ENCODE measurements at places on chromosomes 3 and 15.

DNA sequence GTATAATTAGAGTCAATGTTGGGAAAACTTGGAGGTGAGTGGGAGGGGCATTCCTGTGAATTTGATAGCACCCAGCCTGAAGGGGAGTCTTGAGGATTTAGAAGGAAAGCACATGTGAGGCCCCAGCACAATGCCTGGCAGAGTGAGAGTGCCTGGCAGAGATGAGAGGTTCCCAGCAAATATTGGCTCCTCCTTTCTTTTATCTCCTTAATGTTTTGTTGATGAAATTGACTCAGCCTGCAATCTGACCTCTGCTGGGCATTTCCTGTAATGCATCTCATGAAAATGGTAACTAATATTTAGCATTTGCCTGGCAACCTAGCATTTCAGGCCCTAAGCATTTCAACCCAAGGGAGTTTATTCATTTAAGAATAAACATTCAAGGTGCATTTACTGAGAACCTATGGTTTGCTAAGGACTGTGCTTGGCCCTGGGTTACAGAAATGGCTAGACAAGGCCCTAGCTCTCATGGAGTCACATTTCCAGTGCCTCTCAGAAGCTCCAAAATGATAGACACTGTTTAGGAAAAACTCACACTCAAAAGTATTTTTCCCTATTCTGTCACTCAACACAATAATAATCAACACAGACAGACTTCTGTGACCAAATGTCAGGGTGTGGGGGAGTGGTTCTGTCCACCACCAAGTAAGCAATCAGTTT is 19.0 kb downstream of the PDHB start:
- peak; percentile 67 for DNase-seq

- peak; percentile 32 for DNase-seq
Measured at GRCh38 chr3:172751175-172751704, 714 bp downstream of the ECT2 start.

GRCh38 chr3:14148041-14148985 is 23.5 kb downstream of the TMEM43 start:
- no peak for DNase-seq

DNA sequence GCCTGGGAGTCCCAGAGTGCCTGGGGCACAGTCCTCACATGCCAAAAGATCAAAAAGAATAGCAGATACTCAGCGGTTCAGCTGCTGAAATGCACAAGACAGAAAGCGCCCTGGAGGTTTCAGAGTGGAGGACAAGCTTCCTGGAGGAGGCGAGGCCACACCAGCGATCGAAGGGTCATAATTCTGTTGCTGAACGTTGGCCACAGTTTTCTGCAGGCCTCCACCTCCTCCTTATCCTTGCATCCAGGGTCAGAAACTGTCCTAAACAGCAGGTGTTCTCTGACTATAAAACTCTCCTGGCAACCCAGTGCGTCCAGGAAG is 220.3 kb upstream of the LINGO1 start:
- DNase-seq = no peak

- peak; percentile 56 for DNase-seq
Measured at GRCh38 chr3:132721479-132722164, 587 bp downstream of the NPHP3 start.

- DNase-seq = no peak
Measured at GRCh38 chr15:26013981-26014380, 150.9 kb upstream of the ATP10A start.

DNA sequence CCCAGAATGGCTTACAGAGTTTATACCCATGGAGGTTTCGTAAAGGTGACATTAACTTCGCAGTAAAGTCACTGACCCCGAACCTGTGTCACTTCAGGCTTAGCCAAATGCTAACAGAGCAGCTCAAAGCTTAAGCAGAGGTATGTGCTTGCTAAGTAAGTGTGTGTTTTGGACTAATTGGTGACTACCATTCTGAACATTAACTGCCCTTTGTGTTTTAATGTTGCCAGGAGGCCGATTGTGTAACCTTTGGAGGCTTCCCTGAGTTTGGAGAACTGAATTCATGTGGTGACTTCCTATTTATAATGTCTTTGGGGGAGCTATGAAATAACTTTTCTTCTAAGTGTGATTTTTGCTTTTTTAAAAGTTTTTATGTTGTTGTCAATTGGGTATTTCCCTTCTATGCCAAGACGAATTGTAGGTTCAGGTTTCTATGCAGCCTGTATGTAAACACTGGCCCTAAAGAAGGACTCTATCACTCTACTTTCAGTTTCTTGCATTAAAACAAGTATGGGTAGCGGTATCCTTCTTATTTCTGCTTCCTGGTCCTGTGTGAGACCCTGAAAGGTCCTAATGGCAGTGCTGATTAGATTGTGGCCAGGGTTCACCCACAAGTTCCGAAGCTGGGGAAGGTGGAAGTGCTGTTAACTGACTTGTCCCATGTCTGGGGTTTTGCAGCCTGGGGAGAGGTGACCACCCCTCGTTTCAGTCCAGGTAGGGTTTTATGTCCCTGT is 86.3 kb downstream of the IGF1R start:
- peak; percentile 42 for DNase-seq

DNA sequence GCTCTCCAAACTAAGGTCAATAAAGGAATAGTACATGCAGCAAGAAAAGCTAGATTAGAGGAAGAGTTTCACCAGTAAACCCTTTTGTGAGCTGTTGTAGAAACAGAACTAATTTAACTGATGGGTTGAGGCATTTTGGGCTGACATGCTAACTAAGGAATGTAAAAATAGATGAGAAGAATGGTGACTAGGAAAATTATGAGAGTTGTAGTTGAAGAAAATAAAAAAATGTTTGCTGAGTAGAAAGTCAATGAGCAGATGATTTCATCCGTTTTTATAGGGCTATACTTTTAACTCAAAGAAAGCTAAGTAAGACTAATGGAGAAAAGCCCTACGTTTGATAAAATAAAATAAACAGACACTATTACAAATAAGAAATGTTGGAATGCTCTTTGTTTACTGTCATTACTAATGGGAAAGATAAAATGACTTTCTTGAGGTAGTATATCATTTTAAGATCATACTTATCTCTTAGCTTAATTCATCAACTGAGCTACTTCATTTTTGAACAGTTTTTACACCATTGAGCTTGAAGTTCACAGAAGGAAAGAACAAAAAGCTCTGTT is 209.4 kb upstream of the DPH6 start:
- DNase-seq = no peak

DNA sequence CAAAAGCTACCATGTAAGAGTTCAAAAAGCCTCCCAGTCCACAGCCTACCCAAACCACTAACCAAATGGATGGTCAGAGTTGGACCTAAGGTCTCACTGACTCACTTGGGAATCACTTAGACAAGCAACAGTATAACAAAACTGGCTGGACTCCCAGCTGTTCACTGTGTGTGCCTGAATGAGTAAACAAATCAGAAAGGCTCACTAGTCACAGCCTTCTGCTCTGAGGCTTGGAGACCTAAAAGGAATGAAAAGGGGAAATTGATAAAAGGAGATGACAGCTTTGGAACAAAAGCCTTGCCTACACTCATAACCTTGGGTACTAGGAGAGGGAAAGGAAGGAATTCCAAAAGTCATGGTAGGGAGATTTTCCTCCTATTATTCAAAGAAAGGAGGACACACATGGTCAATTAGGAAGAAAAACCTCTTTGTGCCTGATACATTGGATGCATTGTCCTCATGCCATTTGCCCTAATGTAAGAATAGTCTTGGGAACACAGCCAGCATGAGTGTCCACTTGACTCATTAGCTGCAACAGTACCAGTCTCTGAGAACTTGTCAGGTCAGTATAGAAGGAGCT is 92.3 kb downstream of the FRMD5 start:
- peak; percentile 77 for DNase-seq

- no peak for DNase-seq
Measured at GRCh38 chr15:77487469-77487842, 66.8 kb downstream of the HMG20A start.

GRCh38 chr3:55692957-55693558 is 206.0 kb upstream of the WNT5A start:
- DNase-seq = peak; percentile 1

- peak; percentile 73 for DNase-seq
Measured at GRCh38 chr3:14235003-14235911, 56.6 kb downstream of the LSM3 start.

DNA sequence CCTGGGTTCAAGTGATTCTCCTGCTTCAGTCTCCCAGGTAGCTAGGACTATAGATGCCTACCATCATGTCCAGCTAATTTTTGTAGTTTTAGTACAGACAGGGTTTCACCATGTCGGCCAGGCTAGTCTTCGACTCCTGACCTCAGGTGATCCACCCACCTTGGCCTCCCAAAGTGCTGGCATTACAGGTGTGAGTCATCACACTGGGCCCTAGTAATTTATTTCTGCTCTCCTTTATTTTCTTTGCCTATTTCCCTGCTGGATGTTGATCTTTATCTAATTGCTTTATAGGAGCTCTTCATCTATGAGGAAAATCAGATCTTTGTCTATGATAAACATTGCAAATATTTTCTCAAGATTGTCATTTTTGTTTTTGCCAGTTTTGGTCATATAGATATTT is 31.7 kb downstream of the UQCC5 start:
- no peak for DNase-seq

DNA sequence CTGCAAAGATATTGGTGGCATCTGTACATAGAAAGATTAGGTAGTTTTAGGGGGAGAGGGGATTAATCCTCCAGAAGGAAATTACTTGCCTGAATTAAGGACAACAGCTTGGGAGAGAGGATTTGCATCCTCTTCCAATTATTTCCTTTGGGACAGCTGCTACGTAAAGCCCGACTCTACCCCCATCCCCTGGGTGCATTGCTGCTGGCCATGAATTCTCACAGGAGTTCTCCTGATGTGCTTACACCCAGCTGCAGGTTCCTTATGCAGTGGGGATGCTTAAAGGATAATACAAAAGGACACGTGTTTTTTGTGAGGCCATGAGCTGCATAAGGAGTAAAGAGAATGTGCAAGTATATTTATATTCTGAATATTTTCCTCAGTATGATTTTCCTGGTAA is 132.3 kb downstream of the VPS8 start:
- no peak for DNase-seq

DNA sequence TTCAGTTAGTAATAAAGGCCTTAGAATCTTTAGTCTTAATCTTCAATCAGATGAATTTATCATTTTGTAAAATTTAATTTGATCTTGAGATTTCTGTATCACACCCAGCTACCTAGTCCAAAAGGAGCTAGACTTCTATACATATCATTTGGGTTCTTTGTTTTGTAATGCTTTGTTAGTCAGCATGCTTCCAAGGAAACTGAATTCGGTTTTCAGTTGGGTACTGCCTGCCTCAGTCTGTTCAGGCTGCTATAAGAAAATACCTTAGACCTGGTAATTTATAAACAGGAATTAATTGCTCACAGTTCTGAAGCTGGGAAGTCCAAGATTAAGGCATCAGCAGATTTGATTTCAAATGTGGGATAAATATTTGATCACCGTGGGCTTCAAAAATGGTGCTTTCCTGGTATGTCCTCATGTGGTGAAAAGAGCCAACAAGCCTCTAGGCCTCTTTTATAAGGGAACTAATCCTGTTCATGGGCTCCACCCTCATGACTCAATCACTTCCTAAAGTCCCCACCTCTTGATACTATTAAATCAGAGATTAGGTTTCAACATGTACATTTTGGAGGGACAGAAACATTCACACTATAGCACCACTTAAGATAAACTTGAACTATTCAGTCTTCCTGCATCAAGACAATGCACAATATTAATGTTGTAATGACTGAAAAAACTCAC is 800.7 kb downstream of the NAALADL2 start:
- peak; percentile 70 for DNase-seq

DNA sequence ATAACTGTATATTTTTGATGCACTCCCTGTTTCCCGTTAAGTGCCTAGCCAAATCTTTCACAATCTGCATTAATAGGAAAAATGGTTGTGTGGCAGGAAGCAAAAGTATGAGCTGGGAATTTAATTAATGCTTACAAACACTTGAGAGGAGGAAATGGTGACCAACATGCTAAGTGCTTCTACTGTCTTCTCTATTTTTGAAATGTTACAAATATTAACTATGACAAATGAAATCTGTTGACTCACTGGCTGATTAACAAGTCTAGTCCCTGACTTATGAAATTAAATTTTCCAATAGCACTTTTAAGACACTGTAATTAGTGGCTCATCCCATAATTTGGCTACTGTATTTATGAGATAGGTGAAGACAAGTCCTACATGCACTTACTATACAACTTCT is 446.9 kb upstream of the DPPA4 start:
- peak; percentile 41 for DNase-seq

- DNase-seq = no peak
Measured at GRCh38 chr3:60001369-60001768, 951.5 kb upstream of the CFAP20DC start.

- no peak for DNase-seq
Measured at GRCh38 chr3:28240441-28240840, 978 bp upstream of the CMC1 start.

DNA sequence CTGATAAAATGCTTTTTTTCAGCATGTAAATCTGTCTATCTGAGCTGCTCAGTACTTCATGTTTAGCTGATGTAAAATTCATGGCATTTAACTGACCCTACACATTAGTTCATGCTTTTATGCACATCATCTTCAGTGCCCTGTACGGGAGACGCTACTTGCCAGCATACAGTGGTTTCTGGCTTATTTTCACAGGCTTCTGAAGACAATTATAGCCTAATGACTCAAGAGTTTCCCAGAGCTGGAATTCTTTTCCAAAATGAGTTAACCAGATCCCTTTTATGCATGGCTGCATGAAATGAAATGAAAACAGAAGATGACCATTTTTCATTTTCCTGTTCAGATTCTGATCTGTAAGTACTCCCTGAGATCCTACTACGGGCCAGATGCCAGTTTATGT is 1061.5 kb downstream of the ROBO2 start:
- no peak for DNase-seq

DNA sequence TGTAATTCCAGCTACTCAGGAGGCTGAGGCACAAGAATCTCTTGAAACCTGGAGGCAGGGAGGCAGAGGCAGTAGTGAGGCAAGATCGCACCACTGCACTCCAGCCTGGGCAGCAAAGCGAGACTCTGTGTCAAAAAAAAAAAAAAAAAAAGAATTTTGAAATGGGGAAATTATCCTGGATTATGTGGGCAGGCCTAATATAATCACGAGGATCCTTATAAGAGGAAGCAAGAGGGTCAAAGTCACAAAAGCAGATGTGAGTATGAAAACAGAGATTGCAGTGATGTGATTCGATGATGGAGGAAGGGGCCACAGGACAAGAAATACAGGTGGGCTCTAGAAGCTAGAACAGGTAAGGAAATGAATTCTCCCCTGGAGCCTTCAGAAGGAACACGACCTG is 159.6 kb downstream of the LEKR1 start:
- no peak for DNase-seq
